Spinal cord (tissue), 10 donors: ENCODE measurements at places on chromosomes 12 and 14. TPM values are rescaled to one million over a fixed set of nuclear protein-coding genes. Genes with fewer than 3 reads are reported as not detected.
A peak's percentile ranks its signal among the peaks of the same experiment; 100 is the strongest.

GRCh38 chr14:32350020-32350419, 20.9 kb downstream of the AKAP6 start:
- no peak for DNase-seq

DNA sequence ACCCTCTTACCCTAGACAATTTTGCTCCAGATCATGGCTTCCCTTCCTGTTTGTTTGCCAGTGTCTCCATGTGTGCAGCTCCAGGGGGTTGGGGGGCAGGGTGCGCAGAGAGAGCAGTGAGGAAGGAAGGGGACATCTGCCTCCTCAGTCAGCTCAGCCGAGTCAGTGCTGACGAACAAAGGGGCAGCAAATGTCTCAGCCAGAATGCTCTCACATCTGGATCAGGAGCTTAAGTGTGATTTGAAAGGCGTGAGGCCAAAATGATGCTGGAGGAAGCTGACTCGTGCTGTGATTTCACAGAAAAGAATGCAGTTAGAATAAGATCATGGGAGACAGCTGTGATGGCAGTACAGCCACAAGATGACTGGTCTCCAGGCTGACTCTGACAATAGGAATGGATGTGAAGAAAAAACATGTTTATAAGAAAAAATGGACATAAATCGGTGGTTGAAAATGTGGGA, 27.1 kb upstream of the CDK17 start:
- DNase-seq, result peak; percentile 28

- no peak for DNase-seq
Measured at GRCh38 chr12:152440-152839, 61.5 kb downstream of the SLC6A12 start.

DNA sequence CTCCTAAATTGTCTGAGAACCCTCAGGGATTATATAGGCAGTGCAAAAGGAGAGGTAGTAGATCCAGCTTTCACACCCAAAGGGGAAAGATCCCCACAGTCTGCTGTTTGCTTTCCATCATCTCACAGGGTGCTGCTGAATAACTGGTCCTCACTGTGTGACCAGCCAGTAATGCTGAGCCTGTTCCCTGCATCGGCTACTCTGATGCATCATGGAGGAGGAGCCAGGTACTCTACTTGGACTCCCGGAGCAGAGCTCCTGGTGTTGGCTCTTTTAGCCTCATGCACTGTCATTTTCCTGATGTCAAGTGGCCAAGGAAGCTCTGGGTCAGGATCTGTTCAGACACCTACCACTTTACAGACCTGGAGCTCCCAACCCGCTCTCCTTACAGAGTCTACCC, 127.4 kb upstream of the ATF1 start:
- DNase-seq, result no peak

- no peak for DNase-seq
Measured at GRCh38 chr14:64074961-64075612, 219.1 kb downstream of the ESR2 start.

DNA sequence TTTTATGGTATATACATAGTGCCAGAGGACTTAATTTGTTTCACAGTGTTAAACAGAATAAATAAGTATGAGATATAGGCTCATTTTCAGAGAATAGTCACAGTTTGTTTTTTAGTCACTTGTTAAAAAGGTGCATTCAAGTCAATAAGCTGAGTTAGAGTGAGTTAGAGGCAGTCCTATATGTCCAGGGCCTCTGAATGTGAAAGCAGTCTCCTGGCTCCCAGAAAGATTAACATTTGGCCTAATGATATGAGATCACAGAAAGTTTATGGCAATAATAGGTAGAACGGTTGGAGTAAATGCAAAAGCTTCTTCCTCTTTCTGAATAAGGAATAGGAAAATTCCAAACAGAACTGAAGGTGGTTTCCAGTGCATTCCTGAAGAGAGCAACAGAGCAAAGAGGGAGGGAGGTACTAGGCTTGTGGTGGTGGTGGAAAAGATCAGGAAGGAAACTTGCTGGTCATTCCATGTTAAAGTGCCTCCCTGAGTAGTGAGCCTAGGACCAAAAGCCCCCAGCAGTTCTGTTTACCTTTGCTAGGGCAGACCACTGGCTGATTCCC, 54.4 kb downstream of the SLC38A4 start:
- DNase-seq, result no peak

DNA sequence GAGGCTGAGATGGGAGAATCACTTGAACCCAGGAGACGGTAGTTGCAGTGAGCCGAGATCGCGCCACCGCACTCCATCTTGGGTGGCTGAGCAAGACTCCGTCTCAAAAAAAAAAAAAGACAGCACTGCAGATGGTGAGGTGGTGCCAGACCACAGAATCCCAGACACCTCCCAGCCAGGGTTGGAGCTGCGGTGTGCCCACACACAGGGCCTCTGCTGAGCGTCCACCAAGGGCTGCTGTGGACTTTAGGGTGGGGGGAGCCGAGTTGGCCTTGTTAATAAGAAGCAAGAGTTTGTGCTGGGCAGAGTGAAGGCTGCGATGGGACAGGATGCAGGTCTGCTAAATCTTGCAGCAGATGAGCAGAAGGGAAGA, 14.2 kb downstream of the KMT5A start:
- DNase-seq, result no peak

DNA sequence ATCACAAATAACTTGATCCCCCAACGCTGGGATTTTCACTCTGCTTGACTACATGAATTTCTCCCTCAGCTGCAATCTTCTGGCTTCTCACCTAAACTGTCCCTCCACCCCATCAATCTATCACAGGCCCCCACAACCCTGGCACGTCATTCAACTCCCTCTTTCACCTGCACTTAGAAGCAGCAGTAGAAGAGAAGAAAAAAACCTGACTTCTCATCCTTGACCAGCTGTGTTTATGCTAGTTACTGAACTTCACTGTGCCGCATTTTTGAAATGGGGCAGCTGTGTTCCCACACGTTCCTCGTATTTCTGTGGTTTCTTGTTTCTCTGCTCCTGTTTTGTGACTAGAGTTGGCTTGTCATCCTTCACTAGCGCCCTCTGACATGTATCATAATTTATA, 35.0 kb downstream of the ITPR2 start:
- no peak for DNase-seq

GRCh38 chr12:19208456-19208855, 78.9 kb downstream of the PLEKHA5 start:
- DNase-seq, result no peak

- DNase-seq, result no peak
Measured at GRCh38 chr14:32307881-32308582, 21.1 kb upstream of the AKAP6 start.

DNA sequence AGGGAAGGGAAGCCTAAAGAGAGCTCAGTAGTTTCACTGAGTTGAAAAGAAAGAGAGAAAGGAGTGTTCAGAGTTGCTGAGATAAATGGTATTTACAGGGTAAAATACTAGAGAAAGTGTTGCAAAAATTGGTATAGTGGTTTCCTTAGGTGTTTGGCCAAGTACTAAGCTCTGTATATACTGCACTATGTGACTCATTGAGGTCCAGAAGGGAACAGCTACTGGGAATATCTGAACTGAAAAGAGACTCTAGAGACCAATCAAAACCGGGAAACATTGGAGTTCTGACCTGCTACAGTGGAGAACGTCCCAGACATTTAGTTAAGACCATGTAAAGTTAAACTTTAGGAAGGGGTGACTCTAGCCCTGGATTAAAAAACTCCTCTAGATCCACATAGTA, 42.7 kb upstream of the ALX1 start:
- DNase-seq, result no peak

DNA sequence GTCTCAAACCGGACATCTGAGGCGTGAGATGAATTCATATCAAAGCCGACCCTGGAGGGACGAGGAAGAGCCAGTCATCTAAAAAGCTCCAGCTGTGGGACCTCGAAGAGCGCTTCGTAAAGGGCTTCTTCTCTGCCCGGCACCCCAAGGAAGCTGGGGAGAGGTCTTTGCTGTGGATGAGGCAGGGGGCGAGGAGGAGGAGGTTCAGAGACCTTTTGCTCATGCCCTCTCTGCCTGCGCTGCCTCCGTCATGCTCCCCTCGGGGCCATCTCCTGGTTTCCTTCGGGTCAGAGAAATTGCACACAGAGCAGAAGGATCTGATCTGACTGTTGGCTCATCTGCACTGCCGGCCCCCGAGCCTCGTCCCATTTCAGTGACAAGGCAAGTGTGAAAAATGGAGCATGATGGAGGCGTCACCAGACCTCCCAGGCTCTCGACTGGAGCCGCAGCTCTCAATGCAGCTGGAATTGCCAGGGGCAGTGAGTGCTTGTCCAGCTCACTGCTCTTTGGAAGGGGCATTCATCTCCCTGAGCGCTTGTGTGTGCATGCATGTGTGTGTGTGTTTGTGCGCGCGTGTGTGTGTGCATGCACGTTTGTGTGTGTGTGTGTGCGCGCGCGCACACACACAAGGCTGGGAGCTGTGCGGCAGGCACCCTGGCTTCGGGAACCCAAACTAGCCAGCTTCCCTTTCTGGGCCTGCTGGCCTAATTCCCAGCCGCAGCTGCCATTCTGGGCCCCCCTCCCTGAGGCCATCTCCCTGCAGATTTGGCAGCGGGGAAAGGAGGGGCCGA, 9.2 kb downstream of the CABP1 start:
- no peak for DNase-seq

DNA sequence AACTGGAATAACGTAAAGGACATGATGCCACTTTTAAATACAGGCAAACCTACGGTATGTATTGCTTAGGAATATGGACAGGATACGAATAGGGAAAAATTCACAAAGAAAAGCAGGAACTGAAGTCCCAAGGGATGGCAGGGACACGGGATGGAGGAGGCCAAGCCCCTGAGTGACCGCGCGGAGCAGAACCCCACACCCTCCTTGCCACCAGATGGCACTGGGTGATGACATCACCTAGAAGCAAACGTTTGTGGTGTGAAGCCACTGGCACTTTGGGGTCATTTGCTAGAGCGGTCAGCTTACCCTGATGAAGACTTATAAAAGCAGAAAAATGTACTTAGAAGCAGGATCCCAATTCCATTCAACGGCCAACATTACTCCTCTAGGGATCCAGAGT, 9.4 kb downstream of the DHX37 start:
- DNase-seq, result no peak

GRCh38 chr12:50203691-50204090, 36.5 kb upstream of the CERS5 start:
- DNase-seq, result no peak

- DNase-seq, result no peak
Measured at GRCh38 chr12:93734784-93735183, 57.6 kb downstream of the CRADD start.

DNA sequence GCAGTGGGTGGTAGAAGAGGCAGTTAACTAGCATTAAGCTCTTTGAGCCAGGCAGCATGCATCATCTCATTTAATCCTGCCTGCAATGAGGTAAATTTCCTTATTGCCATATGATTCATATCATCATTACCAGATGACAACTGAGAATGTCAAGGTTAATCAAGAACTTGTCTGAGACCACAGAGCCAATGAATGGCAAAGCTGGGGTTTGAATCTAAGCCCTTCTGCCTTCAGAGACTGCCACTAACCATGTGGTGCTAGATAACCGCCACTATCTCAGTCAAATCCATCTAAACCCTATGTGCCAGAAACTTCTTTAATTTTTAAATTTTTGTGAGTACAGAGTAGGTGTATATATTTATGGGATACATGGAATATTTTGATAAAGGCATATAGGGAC, 77.8 kb upstream of the GRIP1 start:
- DNase-seq, result no peak

DNA sequence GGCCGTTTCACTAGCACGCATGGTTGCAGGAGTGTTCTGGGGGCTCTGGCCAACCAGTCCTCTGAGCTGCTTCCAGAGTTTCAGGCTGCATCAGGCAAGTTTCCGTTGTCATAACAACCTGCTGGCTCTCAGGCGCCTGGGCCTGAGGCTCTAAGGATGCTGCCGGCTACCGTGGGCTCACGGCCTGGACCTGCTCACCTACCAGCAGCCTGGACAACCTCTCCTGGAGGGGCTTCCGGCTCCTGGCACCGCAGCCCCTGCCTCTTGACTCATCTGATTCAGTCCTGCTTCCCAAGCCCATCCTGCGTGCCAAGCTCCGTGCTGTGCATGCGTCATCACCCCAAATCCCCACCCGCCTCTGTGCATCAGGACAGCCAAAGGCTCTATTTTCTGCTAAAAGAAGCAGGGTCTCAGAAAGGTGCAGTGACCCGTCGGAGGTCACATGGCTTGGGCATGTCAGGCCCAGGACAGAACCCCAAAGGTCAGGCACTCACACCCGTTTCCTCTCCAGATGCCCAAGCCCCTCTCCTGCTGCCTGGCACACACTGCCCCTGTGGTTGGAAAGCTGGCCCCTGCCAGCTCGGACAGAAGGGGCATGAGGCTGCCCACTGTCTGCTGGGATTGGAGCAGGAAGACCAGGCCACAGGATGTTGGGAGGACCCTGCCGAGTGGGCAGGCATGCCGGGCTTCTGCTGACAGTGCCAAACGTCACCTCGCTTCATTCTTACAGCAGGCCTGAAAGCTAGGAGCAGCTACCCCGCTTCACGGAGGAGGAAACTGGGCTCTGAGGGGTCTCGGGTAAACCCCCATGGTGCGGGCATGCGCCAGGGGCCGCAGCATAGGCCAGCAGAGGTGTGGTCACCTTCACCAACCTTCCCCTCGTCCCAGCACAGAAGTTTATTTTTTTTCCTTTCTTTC, 5.7 kb downstream of the BEGAIN start:
- DNase-seq, result peak; percentile 35

GRCh38 chr14:54738009-54738408, 164.6 kb downstream of the GCH1 start:
- DNase-seq, result no peak

DNA sequence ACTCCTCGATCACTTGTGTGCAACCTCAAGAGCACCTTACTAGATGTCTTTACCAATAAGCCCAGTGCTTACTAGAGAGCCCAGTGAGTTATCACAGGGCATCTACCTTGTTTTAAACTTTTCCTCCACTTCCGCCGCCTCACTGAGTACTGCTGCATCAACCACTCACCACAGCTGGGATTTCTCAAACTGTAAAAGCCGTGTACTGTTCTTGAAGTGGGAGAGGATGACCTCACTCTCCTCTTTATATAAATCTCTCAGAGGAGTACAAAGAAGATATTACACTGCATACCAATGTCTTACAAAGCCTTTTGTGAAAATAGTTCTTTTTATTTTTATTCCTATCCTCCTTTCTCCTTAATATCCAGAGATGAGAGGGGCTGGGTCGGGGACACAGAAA, 94.1 kb downstream of the PLCZ1 start:
- DNase-seq, result no peak

ARF6 gene
- total RNA-seq, result 23.7 TPM

DHRS4 gene
- 19.9 TPM for total RNA-seq

SERPINA10 gene
- total RNA-seq, result 0.06 TPM

CCNB1IP1 gene
- 62.3 TPM for total RNA-seq

CLEC2A gene
- total RNA-seq, result not detected

KRT85 gene
- total RNA-seq, result not detected

SLCO1A2 gene
- total RNA-seq, result 25.8 TPM

ASPG gene
- total RNA-seq, result 0.66 TPM

NOS1 gene
- 1.2 TPM for total RNA-seq

B4GALNT1 gene
- 19.7 TPM for total RNA-seq
